Skin of body (tissue), 3 donors: ENCODE measurements at places on chromosomes 4 and X.

DNA sequence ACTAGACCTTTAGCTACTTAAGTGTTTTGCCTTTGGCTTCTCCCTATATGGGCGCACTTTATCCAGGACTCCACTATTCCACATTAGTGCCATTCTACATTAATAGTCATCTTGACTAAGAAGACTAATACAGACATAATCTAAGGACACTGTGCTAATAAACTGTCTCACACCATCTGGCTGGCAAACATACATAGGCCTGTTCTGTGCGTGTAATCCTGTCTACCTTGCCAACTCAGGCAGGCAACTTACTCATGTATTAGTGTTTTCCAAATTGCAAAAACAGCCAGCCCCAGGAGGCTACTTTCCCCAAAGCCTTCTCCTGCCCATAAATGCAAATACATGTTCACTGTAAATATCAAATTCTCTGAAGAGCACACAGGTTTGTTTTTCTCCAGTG lies 587.3 kb downstream of the TMA16 start:
- no peak for DNase-seq

DNA sequence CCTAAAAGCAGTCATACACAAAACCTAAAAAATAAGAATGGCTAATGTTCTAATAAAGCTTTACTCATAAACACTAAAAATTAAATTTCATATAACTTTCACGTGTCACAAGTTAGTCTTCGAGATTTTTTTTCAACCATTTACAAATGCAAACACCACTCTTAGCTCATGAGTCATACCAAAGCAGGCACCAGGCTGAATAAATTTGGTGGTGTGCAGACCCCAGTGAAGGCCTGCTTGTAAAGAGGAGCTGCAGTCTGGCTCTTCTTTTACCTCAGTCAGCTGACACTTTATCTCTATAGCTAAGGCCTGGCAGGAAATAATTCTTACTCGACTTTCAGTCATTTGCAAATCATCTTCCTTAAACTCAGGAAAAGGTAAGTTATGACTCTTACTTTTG lies 37.4 kb downstream of the CLOCK start:
- no peak for DNase-seq

DNA sequence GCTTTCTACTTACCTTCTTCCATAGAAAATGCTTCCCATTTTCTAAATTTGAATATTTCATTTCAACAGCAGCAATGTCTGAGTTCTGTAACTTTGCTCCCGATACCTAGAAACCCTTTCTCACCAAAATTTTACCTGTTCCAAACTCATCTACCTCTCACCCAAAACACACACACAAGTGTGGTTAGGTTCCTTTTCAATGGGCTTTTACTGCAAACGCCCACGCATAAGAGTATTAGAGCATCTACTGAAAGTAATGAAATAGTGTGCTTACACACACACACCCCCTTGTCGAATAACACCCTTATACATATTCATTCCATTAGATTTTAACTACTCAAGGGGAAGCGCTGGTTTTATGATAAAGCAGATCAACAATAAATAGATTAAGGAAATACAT lies 610.3 kb upstream of the AADAT start:
- no peak for DNase-seq

DNA sequence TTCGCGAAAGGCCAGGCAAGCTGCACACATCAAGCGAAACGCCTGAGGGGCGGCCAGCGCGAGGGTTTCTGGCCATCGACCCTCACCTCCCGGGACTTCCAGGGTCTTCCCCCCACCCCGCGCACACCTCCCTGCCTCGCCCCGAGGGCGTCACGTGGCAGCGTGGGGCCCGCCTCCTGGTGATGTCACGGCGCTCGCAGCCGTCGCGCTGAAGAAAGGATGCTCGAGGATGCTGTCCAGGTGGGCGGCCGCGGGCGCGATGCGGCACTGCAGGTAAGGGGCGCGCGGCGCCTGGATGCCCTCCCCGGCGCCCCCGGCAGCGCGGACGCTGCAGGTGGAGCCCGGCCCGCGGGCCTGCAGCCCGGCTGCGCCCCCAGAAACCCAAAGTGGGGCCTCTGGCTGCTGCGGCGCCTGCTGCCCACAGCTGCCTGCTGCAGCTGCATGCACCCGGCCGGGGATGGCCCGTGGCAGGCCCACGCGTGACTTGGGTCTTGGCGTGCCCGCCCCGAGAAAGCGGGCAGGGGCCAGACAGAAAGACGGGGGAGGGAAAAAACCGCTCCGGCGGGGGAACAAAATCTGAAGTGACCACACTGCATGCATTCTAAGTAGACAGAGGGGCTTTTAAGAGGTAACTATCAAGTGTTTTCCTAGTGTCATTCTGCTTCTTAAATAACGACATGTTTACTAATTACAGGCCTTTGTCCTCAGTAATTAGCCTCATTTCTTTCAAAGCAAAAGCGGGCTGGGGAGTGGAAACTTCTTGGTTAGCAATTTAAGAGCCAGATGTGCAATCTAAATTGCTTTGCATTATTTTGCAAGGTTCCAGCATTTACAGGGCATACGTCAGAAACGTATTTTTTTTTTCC lies 1.7 kb downstream of the CLCN4 start:
- no peak for DNase-seq

DNA sequence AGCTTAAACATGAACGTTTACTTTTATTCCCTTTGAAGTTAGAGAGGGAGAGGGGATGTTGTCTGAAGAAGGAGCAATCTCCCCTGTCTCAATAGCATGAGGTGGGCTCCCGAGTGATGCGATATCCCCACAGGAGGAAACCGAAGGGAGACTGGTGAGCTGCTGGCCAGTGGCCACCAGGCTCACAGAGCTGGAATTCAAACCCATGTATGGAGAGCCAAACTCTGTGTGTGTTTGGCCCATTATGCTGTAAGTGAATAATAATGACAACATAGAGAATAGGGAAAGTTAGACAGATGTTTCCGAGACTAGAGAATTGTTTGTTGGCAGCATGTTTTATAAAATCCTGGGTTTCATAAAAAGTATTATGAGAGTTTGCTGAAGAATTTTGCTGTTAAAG lies 66.1 kb upstream of the CLNK start:
- DNase-seq = peak; percentile 11

GRCh38 chrX:145687146-145687545 lies 130.5 kb upstream of the SLITRK2 start:
- DNase-seq = no peak

GRCh38 chr4:48008021-48008596 lies 8.4 kb downstream of the CNGA1 start:
- no peak for DNase-seq

- DNase-seq = no peak
These were observed 52.6 kb upstream of the ATP8A1 start for GRCh38 chr4:42709392-42710065.

GRCh38 chr4:77036206-77036605 lies 39.6 kb downstream of the CCNI start:
- DNase-seq = peak; percentile 41

DNA sequence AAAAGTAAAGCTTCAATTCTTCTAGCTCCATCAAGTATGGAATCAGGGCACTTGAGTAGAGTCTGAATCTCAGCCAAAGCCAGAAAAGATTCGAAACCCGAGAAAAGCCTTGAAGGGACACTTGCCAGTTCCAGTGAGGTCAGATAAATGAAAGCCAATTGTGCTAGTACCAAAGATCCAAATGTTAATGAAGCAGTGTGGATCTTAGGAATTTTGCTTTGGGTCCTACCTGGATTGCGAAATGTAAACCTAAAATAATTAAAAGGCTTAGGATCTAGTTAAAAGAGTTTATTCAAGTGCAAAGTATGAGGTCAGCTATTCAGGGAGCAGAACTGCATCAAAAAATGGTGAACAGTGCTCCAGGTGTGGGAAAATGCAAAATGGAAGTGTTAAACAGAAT lies 552.6 kb downstream of the NAP1L3 start:
- DNase-seq = no peak

DNA sequence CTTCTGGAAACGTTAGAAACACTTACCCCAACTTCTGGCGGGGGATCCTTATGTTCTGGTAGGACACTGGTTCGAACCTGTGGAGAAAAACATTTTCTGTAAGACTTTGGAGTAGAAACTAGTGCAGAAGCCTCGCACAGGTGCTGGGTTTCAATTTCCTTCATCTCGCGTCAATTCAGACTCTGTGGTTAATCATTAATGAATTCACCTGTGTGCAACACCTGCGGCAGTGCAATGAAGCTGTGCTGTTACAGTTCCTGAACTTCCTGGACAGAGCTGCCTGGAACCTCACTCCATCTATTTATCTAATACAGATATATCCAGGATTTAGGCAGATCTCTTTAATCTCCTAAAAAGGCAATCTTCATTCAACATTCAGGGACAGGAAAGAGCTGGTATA lies 531.4 kb downstream of the INPP4B start:
- DNase-seq = no peak

DNA sequence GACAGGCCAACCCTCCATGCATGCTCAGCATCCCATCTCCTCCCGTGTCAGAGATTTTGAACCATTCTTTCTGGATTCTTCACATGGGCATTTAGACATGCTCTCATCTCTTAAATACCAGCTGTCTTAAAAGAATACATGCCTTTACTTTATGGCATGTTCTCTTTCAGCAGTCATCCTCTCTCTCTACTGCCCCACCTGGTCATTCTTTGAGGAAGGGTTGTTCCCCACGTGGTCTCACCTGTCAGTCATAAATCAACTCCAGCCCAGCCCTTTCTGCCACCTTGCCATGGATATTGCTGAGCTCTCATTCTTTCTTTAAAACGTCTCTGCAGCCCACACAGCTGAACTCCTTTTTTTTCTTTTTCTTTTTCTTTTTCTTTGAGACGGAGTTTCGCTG lies 111.3 kb downstream of the ARHGAP10 start:
- DNase-seq = no peak

- DNase-seq = no peak
These were observed 392.6 kb downstream of the IL1RAPL1 start for GRCh38 chrX:28979877-28980276.

DNA sequence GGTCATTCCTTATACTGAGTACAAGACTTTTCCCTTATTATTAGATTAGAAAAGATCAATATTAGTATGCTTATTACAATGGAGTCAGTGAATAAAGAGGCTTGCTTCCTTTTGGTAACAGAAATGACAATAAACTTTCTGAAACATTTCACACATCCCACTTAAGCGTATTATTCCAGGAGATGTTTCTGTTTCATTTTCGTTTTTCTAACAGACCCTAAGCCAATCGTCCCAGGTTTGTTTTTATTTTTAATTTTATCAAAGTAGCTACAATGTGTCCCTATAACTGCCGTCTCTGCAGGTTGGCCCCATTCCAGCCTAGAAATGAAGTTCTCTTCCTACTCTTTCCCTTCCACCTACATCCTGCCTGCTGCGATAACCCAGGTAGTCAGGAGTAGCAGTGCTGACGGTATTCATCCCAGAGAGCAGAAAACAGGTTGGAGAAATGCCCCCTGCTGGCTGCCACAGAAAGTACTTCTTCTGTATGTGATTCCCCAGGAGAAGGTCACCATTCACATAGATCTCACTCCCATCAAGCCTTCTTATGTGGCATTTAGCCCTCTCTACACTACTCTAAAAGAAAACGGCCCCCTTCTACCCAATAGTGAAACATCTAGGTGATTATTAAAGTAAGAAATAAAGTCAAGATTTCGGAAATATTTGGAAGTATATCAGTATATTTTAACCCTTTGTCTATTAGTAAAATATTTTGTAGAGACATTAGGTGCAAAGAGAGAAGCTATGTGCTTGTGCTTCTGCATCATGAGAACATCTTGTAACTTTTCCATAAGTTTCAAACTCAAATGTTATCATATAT lies 40.4 kb downstream of the ENPEP start:
- peak; percentile 26 for DNase-seq

DNA sequence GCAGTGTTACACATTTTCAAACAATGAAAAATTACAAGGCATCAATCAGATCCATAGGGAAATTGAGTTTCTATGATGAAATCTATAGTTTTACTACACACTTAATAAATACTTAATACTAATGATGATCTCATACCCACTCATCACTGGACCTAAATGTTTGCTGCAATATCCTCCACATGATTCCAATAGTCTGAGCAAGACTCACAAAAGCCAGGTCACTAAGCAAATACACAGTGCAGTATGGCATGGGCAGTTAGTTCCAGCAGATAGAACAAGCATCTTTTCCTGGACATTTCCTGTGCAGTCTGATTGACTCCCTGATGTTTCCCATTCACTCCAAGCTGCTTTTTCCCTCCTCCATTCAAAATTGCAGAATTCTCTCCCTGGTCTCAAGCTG lies 109.0 kb upstream of the ATOH1 start:
- DNase-seq = no peak

- DNase-seq = peak; percentile 86
These were observed 115.1 kb upstream of the SFRP2 start for GRCh38 chr4:153904011-153904410.

DNA sequence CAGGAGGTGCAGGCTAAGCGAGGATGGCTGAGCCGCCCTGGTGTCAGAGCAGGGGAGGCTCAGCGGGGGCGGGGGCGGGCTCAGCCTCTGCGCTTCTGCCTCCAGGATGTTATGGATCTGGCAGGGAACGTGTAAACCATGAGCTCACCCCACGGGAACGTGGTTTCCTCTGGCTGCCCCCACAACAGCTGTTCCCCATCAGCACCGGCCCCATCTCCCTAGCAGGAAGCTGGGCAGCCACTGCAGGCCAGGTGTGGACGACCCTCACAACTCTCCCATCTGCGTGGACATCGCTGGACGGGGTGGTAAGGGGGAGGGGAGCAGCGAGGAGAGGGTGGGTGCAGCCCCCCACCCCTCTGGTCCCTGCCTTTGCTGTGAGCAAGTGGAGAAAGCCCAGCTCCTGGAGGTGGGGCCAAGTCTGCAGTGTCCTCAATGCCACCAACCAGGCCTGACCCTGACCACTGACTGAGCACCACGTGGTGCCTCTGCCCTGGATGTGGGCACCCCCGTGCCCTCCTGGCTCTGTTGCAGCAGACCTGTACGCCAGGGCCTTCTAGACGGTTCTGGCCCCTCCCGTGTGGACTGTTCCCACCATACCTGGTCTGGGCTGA lies 28.1 kb upstream of the SPON2 start:
- peak; percentile 87 for DNase-seq

- DNase-seq = no peak
These were observed 1.5 kb upstream of the IL1RAPL1 start for GRCh38 chrX:28585767-28586166.

GRCh38 chr4:97507587-97508245 lies 635.6 kb downstream of the STPG2 start:
- DNase-seq = no peak

DNA sequence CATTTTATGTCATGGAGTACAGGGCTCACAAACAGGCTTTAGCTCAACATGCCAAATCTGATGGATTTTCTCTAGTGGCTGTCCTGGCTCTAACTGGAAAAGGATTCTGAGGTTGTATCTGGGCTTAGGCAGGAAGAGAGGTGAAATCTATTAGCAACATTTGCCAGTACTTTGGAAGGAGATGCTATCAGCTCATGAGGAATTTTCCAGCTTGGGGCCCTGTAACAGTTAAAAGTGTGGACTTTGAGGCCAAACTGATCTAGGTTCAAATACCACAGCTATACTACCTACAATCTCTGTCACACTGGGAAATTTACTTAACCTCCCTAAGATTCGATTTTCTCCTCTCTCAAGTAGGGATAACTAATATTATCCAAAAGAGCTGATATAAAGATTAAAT lies 119.0 kb upstream of the HCCS start:
- DNase-seq = no peak
